ENCODE measurements at places on chromosomes 1 and 21.

DNA sequence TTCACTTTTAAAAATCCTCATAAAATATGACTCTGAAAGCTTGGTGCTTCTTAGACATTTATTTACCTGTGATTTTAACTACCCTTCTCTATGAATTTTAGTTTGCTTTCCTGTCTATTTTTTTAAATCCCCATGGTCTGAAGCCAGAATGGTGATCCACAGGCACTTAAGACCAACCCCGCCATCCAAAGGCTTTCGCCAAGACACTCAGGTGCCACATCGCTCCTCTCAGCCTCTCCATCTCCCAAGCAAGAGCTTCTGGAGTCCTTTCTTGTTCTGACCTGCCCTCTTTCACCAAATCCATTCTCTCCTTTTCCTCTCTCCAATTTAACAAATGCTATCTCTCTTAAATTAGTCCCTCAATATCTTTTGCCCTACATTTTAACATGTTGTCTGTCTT is 464.6 kb downstream of the PCP4 start:
- DNase-seq, result no peak

- no peak for DNase-seq
These were observed 477.1 kb upstream of the NEGR1 start for GRCh38 chr1:72759486-72759885.

- DNase-seq, result peak; percentile 85
These were observed 668.8 kb downstream of the KIF26B start for GRCh38 chr1:245823408-245824147.

- peak; percentile 67 for DNase-seq
These were observed 45.0 kb upstream of the ADARB1 start for GRCh38 chr21:45029298-45029947.

DNA sequence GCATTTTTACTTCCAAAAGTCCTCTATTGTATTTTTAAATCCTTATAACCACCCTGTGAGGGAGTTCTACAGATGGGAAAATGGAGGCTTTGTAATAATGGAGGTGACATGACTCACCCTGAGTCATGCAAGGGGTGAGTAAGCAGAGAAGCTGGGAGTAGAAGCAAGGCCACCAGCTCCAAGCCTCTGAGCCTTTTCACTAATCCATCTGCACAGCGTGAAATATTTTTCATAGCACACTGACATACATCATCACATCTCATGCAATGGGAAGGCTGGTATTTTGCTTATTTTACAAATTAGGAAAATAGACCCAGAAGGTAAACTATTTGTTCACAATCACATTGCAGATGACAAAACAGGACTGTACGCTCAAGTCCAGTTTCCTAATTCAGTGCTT is 96.9 kb downstream of the KCNH1 start:
- no peak for DNase-seq

DNA sequence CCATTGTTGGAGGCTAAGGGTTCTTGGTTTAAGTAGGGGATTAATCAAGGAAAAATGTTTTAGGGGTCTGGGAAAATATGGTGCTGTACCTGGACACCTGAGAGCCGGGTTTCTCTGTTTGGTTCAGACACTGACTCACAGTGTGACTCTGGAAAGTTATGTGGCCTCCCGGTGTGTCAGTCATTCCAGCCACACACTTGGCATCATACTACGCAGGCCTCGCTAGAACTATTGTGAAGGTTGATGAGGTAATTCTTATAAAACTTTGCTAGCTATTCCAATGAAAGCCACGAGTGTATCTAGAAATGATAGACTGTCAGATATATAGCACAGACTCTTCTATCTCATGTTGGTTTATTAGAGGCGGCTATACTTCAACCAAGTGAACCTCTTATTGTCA is 4.8 kb upstream of the CAMSAP2 start:
- DNase-seq, result no peak

- DNase-seq, result no peak
These were observed 57.3 kb upstream of the DIRAS3 start for GRCh38 chr1:68107771-68108170.

- DNase-seq, result no peak
These were observed 3.9 kb downstream of the TACSTD2 start for GRCh38 chr1:58573138-58573537.

DNA sequence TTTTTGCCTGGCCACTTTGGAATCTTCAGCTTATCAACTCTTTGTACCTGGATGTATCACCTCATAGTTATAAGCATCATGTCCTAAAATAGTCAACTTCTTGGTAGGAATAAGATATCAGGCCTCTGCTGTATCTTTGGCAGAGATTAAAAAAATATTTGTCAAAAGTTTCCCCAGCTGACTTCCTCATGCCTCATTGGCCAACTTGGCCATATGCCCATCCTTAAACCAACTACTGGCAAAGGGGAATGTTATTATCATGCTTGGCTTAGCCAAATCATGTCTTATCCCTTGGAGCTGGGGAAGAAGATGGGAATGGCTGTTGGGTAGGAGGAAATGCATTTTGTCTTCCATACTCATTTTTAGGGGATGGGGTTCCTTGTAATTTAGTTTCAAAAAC is 23.4 kb downstream of the NFASC start:
- no peak for DNase-seq

DNA sequence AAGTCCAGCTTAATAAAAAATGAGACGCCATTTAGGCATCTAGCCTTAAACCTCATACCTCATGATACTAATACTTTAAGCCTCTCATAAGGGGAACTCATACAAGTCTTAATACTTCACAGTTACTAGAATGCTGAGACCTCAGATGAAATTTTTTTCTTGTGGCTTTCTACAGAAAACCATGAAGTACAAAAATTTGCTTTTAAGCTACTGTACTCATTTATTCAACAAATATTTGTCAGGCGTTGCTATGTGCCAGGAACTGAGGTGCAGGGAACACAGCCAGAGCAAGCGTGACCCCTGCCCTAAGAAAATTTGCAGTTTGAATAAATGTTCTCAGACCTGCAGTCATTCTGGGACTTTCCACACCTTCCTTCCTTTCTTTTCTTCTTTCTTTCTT is 150.6 kb downstream of the MRPL39 start:
- no peak for DNase-seq

GRCh38 chr1:151187205-151187604 is 2.8 kb downstream of the VPS72 start:
- DNase-seq, result no peak

- DNase-seq, result no peak
These were observed 16.3 kb upstream of the SARS1 start for GRCh38 chr1:109197158-109198042.

- DNase-seq, result peak; percentile 40
These were observed 766 bp upstream of the SLC44A3 start for GRCh38 chr1:94819238-94819944.

- DNase-seq, result no peak
These were observed 114.4 kb downstream of the CLEC20A start for GRCh38 chr1:178382372-178382771.

GRCh38 chr1:54410359-54410758 is 4.2 kb upstream of the SSBP3 start:
- no peak for DNase-seq

- DNase-seq, result no peak
These were observed 35.7 kb downstream of the CAPZB start for GRCh38 chr1:19449454-19450228.

- no peak for DNase-seq
These were observed 28.2 kb downstream of the STPG1 start for GRCh38 chr1:24385160-24385940.

GRCh38 chr1:193520472-193520871 is 334.1 kb upstream of the B3GALT2 start:
- no peak for DNase-seq

Data from cerebellar cortex (tissue), 1 donor.